ENCODE measurements at places on chromosomes 3 and 15. TPM values are rescaled to one million over a fixed set of nuclear protein-coding genes. Genes with fewer than 3 reads are reported as not detected.
A peak's percentile ranks its signal among the peaks of the same experiment; 100 is the strongest.

Gene LRRIQ4
- total RNA-seq = 0.09 TPM

Gene CNTN4
- total RNA-seq = not detected

Gene TLR9
- total RNA-seq = not detected

Gene FILIP1L
- 0.11 TPM for total RNA-seq

GRCh38 chr3:148190441-148190990 is 507.2 kb upstream of the AGTR1 start:
- peaks cover 1% of the 10 kb centered on the region for H3K4me1 ChIP-seq
- no peak overlapping the region for H3K4me3 ChIP-seq
- DNase-seq = no peak
- H3K36me3 ChIP-seq = peaks cover 2% of the 10 kb centered on the region
- no peaks in the 10 kb centered on the region for H3K27me3 ChIP-seq

- no peak for DNase-seq
- no peaks in the 10 kb centered on the region for H3K4me1 ChIP-seq
- no peak overlapping the region for H3K27ac ChIP-seq
- H3K36me3 ChIP-seq = peaks cover 34% of the 10 kb centered on the region
- no peak overlapping the region for H3K4me3 ChIP-seq
Observed at GRCh38 chr3:141600331-141600730, 113.5 kb downstream of the RASA2 start.

DNA sequence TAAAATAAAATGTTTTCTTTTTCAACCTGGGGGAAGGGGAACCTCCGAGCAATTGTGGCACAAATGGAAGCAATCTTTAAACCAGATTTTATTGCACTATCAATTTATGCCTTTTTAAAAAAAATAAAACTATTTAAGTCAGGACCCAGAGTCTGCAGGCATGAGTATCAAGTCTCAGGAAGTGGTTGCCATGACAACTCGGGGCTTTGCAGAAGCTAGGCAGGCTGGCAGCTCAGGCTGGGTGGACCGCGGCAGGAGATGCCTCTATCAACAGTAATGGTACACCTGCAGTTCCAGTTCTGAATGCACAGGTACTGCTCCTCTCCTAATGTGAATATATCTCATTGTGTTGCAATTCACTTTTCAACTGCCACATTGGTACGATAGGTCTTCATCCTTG is 447.7 kb downstream of the GABRG3 start:
- peaks cover 26% of the 10 kb centered on the region for H3K4me1 ChIP-seq
- H3K27me3 ChIP-seq = no peaks in the 10 kb centered on the region
- no peak overlapping the region for H3K27ac ChIP-seq
- H3K36me3 ChIP-seq = no peaks in the 10 kb centered on the region

DNA sequence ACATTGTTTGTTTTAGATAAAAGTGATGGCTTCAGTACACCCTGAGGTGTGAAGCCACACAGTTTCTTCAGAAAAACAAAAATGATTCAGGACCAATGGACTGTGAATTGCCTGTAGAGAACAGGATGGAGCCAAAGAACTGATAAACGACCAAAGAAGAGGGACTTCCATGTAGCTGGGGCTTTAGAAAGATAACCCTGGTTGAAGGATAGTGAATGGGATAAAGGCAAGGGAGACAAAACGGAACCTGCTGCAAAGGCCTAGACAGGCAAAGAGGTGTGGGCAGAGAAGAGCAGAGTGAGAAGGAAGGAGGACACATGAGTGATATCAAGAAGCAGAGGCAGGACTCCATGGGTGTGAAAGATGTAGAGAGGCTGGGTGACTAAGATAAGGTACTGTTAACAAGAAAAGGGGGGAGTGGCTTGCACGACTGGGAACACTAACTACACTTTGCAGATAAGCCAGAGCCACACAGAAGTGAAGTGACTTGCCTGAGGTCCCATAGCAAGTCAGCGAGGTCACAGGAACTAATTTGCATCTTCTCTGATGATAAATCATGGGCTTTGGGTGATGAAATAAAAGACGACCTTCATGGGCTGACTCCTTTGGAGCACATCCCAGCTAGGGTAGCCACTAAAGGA is 44.3 kb downstream of the RAB6B start:
- peaks cover 24% of the 10 kb centered on the region for H3K4me1 ChIP-seq
- H3K27me3 ChIP-seq = no peaks in the 10 kb centered on the region
- no peaks in the 10 kb centered on the region for H3K36me3 ChIP-seq
- H3K27ac ChIP-seq = no peak overlapping the region
- no peak overlapping the region for H3K4me3 ChIP-seq

DNA sequence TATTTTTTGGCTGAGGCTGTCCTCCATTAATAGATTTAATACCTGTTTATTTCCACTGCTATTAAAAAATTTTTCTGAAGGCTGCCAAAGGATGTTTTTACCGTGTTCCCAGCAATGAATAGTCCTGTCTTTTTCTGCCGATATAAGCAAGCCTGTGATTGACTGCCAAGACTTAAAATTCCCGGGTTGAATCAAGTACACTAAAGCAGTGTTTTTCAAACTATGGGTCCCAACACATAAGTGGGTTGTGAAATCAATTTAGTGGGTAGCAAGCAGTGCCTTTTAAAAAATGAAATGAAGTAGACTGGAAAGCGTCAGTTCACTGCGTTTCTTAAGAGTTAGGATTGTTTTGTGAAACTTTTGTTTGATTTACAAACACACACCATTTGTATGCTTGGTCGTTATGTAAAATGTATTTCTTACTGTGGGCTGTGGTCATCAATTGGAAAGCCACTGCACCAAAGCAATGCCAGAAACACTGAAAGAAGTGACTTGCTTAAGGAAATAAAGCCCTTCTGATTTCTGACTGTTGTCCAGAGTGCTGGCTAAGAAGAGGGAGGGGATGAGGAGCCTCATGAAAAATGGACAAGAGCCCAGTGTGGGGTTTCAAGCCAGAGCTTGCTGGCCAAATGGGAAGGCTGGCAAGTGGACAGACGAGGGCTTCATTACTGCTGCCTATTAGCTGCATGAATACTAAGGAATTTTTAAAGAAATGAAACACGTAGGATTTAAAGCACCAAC is 206.0 kb downstream of the THRB start:
- H3K4me3 ChIP-seq = no peak overlapping the region
- no peaks in the 10 kb centered on the region for H3K27me3 ChIP-seq
- DNase-seq = no peak
- H3K27ac ChIP-seq = no peak overlapping the region
- no peaks in the 10 kb centered on the region for H3K4me1 ChIP-seq

DNA sequence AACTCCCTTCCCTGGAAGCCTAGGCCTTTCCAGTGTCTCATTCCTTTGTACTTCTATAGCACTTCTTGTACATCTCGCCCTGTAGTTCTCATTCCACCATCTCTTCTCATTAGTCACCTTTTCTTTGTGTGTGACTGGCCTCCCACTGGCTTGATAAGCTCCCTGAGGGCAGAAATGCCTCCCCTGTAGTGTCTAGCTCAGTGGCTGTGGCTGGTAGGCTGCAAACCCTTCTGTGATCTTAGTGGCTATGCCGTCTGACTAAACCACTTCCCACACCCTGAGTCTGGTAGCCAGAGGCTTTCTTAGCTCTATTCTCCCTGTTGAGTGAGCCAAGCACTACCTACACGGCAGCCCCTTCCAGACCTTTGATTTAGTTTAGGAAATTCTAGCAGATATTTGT is 24.4 kb upstream of the TNFAIP8L3 start:
- H3K4me3 ChIP-seq = no peak overlapping the region
- no peak for DNase-seq
- H3K36me3 ChIP-seq = peaks cover 2% of the 10 kb centered on the region
- H3K27ac ChIP-seq = no peak overlapping the region
- peaks cover 7% of the 10 kb centered on the region for H3K4me1 ChIP-seq
- no peaks in the 10 kb centered on the region for H3K27me3 ChIP-seq

GRCh38 chr3:175502155-175502554 is 643.0 kb downstream of the NAALADL2 start:
- H3K4me1 ChIP-seq = 0 out of 2 replicates have a peak, but pooled peaks cover 2% of the 10 kb centered on the region
- H3K4me3 ChIP-seq = no peak overlapping the region
- DNase-seq = no peak

DNA sequence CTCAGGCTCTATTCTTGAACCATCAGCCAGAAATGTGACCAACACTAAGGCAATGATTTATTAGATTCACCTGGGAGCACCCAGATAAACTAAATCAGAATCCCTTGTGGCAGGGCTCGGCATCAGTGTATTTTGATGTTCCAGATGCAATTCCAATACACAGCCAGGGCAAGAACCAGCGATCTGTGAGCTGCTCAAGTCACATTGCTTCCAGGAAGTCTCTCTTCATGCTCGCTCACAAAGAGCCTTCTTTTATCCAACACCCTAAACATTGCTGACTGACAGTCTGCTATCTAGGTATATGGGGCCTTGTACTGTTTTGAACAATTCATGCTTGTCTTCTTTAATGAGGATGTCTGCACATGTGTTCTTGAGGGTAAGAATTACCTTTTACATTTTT is 40.9 kb upstream of the GOLGA8J start:
- H3K4me3 ChIP-seq = no peak overlapping the region
- no peak overlapping the region for H3K27ac ChIP-seq
- no peaks in the 10 kb centered on the region for H3K36me3 ChIP-seq
- DNase-seq = no peak

- peak overlapping the region; percentile 32 for H3K27ac ChIP-seq
- H3K36me3 ChIP-seq = no peaks in the 10 kb centered on the region
- no peaks in the 10 kb centered on the region for H3K27me3 ChIP-seq
- no peak for DNase-seq
Observed at GRCh38 chr15:98883478-98883877, 124.1 kb downstream of the PGPEP1L start.
